Activated naive CD8-positive, alpha-beta T cell treated with anti-CD3 and anti-CD28 coated beads, Interleukin-2, amount 50 U/mL, for 24 hours (primary cell): ENCODE measurements at places on chromosomes 7 and 10.

- no peak for DNase-seq
Observed at GRCh38 chr10:114491933-114492332, 87.6 kb upstream of the AFAP1L2 start.

DNA sequence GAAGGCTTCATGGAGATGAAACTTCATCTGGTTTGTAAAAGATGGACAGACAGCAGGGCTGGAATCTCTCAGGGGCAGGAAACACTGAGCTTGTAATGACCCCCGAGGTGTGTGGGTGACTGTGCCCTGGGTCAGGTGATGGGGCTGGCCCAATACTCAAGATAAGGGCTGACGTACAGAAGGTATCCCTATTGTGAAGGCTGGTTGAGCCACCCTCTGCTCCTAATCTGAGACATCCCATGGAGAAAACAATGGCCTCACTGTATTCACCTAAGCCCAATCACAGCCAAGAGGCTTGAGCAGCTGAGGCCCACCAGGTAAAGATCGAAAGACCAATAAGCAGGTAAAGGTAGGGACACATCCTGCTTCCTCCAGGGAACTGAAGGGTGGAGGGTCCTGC is 34.8 kb upstream of the NUB1 start:
- DNase-seq = no peak

DNA sequence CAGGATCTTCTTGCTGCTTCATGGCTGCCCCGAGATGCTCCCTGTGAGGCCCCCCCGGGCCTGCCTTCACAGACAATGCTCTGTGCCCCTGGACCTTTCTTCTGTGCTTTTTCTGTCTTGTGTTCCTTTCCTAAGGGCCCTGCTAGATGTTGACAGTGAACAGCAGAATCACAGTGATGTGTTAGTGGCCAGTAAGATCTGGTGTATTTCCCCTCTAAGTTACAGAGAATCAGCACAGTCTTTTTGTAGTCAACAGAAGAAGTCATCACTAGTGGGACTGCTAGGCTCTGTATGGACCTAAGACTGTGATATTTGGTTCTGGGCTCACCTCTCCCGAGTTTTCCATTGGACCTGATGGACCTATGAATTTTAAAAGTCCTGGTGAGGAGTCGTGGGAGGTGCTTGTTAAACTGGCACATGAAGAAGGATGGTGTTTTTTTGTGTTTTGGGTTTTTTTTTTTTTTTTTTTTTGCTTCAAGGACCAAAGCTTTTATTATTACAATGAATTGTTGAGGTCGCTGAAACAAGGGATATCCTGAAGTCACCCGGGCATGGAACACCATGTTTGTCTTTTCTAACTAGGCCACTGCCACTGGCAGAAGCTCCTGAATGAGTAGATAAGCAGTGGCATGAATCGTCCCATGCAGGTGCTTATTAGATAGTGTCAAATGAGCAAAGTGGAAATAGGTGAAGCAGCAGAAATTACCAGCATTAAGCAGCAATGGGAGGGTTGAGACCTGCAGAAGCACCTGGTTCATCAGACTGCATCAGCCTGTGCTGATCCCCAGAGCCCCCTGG is 194.8 kb downstream of the CELF2 start:
- no peak for DNase-seq

- no peak for DNase-seq
Observed at GRCh38 chr7:140734096-140734495, 37.6 kb downstream of the NDUFB2 start.

DNA sequence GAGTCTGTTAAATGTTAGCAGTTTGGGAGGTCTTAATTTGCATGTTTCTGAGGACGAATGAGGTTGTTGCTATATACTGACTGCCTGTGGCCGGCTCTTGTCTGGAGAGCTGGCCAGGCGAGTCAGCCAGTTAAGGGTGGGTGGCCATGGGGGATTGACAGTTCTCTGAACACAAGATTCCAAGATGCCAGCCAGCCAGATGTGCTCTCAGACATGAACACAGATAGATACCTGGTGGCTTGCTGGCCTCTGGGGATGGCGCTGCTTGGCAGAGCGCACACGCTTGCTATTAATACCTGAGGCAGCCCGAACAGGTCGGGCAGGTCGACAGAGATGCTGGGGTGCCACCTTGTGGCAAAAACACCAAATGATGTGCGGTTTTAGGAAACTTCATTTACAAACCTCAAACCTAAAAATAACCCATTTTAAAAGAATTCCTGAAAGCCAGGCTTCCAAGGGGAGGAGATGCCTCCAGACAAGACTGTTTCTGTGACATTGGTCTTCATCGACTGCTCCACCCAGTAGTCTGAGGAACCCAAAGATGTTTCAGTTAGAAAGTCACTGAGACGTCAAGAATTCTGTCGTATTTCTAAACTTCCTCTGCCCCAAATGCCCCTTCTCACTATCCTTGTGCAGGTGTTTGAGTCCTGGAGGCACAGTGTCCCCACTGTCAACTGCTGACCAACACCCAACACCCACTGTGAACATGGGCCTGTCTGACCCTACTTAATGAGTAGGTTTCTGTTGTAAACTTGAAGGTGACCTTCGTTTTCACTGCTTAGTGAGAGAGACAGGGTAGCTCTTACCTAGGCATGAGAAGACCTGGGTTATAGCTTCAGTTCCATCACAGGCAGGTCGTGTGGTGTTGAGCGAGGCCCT is 123.4 kb downstream of the NT5C2 start:
- peak; percentile 68 for DNase-seq

- no peak for DNase-seq
Observed at GRCh38 chr7:64045301-64046040, at the start of gene ZNF727. ZNF727 (plus strand) TSS chr7:64045434; CDS start chr7:64045622, 188 bp downstream.

DNA sequence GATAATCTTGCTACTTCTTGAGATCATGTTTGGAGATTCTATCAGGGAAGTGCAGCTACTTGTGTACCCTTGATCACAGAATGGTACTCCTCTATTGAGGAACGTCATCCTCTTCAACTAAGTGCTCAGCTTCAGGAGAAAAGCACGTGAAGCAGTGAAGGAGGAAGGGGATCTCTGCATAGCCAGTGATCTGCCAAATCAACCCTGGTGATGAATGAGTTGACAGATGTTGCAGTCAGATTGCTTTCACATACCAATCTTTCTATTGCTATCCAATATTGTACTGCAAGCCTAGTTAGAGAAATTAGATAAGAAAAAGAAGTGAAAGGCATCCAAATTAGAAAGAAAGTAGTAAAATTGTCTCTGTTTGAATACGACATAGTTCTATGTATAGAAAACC is 309.4 kb downstream of the TWIST1 start:
- DNase-seq = no peak

DNA sequence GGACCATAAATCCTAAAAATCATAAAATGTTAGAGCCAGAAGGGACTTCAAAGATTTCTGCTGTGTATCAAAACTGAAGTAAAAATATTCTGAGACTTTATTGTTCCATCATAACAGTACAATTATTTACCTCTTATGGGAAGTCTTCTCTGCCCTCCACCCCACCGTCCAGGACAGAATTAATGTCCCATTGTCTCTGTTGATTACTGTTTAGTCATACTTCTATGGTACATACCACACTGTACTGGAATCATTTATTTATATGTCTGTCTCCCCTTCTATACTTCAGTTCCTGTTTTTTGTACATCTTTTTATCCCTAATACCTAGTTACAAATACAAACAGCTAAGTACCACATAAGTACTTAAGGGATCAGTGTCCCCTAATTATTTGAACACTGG is 91.4 kb upstream of the CAPZA2 start:
- DNase-seq = no peak

DNA sequence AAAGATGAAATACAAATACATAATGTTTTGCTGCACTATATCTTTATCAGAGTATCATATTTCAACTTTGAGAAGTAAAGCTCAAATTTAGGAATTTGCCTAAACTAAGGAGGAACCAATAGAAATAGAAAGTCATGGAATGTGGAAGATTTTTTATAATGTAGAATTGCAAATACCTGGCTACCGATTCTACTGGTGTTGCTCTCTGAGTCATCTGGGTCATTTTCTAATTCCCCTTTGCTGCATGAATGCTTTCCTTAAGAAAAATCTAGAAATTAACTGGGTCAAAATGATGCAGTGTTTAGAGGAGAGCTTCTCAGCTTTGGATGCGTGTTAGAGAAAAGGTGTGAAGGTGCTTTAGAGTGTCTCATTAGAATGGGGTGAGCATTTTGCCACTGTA is 568.9 kb upstream of the ANKRD30A start:
- no peak for DNase-seq

DNA sequence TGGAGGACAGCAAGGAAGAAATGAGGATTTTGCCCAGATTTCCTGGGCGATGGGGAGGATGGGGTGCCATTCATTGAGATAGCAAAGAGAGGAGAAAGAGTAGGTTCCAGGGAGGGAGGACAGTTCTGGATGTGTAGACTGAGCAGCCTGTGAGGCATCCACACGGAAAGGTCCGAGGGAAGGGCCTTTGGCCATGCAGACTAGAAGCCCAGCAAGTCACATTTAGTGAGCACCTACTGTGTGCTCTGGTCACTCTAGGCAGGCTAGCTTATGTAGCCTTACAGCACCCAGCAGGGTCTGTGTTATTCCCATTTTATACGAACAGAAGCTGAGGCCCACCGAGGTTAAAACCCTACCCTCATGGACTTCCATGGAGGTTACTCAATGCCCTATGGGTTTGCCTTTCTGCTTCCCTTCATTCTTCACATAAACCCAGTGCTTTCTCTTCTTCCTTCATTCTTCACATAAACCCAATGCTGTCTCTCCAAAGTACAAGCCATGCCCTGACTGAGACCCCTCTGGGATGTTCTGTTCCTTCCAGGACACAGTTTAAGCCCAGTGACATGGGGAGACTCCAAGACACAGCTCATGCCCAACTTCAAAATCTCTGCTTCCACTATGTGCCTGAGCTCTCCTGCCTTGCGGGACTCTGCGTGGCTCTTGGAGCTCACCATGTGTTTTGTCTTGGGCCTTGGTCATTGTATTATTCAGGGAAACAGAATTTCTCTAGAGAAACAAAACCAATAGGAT is 13.7 kb downstream of the IL2RA start:
- DNase-seq = no peak

GRCh38 chr10:98135222-98135899 is 904 bp downstream of the R3HCC1L start:
- DNase-seq = no peak

- peak; percentile 93 for DNase-seq
Observed at GRCh38 chr7:923108-924041, 31.1 kb downstream of the ADAP1 start.

DNA sequence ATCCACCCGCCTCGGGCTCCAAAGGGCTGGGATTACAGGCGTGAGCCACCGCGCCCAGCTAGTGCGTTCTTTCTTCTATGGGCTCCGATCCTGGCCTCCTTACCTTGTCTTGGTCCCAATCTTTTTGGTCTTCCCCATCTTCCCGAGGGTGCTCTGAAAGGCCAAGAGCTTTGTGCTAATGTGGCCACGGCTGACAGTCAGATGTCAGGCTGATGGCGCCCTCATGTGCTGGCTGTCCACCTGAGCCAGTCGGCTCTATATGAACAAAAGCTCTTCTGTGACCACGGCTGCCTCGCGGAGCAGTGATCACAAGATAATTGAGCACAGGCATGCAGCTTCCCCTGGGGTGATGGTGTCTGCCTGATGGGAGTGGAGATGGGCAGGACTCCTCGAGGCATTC is 11.0 kb upstream of the AHCYL2 start:
- no peak for DNase-seq

GRCh38 chr10:100995181-100995580 is 4.4 kb upstream of the LZTS2 start:
- DNase-seq = no peak

DNA sequence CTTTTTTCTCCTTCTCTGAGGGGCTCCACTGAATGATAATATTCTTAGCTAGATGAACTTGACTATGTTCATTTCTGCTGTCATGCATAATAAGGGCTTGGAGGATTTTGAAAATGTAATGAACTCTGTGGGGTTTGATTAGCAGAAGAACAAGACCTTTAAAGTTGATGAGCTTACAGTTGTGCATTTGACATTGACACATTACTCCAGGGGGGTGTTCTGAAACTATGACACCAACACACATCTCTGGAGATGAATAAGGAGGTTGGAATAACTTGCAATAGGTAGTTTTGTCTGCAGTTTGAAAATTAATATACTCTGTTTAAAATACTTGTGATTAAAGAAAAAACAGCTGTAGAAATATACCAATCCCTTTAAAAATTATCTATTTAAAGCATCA is 80.3 kb downstream of the ANK3 start:
- no peak for DNase-seq

GRCh38 chr10:104328896-104329710 is 9.2 kb downstream of the ITPRIP start:
- peak; percentile 79 for DNase-seq

GRCh38 chr7:24573554-24574338 is 494 bp downstream of the PALS2 start:
- DNase-seq = peak; percentile 53

DNA sequence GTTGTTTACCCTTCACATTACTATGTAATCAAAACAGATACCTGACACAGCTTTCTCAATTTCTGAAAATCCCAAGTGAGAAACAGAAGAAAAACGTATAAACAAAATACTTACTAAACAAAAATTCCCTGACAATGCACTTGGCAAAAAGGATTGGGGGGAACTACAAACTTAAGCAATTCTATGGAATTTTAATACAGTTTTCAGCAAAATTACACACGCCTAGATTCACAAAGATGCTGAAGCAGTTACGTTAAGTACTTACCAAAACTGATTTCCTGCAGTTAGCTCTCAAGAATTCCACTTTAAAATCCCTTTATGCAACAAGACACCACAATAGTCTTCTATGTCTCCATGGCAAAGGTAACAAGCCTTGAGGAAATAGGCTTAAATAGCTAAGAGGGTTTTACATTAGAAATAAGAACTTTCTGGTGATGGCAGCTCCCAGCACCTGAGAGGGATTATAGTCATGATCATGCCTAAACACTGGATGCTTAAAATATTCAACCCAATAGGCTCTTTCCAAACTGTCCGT is 10.8 kb downstream of the TOMM7 start:
- DNase-seq = no peak

GRCh38 chr7:152704796-152705384 is 28.9 kb upstream of the XRCC2 start:
- no peak for DNase-seq

GRCh38 chr7:129748356-129749109 is 137.0 kb downstream of the NRF1 start:
- no peak for DNase-seq

DNA sequence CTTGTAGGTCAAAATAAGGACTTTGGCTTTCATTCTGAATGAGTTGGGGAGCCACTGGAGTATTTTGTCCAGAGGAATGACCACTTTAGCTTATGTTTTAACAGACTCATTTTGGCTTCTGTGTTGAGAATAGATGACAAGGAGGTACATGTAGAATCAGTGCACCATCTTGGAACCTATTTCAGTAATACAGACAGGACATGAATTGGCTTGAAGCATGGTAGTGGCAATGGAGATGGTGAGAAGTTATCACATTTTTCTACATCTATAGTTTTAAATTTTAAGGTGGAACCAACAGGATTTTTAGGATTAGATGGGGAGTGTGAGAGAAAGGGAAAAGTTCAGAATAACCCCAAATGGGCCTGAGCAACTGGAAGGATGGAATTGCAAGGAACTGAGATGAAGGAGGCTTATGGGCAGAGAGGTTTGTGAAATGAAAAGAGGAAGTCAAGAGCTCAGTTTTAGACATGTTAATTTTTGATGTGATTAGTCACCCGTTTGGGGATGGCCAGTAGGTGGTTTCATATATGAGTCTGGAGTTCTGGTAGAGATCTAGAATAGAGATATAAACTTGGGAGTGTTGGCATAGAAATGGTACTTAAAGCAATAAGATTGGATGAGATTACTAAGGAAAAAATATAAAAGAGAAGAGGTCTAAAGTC is 89.2 kb upstream of the JAZF1 start:
- no peak for DNase-seq
